WERI-Rb-1 (cell line): ENCODE measurements at places on chromosomes 13 and 19.

- DNase-seq: no peak
These were observed 3.2 kb upstream of the LGALS13 start for GRCh38 chr19:39599116-39599515.

DNA sequence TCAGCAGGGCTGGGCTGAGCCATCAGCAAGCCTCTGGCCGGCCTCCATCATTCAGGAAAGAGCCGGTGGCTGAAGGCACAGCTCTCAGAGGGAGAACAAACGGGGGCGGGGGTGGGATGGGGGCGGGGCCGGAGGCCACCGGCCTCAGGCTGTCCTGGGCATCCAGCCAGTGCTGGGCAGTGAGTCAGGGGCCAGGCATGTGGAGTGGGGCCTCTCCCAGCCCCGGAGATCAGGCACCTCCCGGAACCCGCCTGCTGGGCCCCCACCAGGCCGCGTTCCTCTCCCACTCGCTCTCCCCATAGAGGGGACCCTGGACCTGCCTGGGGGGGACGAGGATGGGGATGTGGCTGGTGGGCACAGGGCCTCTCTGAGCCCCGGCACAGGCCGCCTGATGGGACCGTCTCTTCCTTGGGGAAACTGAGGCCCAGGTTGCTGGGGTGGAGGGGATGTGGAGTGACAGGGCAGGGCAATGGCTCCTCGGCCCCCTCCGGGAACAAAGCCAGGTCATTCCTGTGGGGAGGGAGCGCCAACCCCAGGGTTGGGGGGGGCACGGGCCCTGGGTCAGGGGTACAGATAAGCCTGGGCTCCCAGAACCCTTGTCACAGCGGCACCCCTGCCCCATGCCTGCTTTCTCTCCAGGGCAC lies 12.9 kb downstream of the SPC24 start:
- DNase-seq: no peak

- DNase-seq: no peak
These were observed 16.6 kb upstream of the LRCH1 start for GRCh38 chr13:46536341-46536740.

- DNase-seq: no peak
These were observed 671.0 kb upstream of the SLITRK1 start for GRCh38 chr13:84553227-84553626.

DNA sequence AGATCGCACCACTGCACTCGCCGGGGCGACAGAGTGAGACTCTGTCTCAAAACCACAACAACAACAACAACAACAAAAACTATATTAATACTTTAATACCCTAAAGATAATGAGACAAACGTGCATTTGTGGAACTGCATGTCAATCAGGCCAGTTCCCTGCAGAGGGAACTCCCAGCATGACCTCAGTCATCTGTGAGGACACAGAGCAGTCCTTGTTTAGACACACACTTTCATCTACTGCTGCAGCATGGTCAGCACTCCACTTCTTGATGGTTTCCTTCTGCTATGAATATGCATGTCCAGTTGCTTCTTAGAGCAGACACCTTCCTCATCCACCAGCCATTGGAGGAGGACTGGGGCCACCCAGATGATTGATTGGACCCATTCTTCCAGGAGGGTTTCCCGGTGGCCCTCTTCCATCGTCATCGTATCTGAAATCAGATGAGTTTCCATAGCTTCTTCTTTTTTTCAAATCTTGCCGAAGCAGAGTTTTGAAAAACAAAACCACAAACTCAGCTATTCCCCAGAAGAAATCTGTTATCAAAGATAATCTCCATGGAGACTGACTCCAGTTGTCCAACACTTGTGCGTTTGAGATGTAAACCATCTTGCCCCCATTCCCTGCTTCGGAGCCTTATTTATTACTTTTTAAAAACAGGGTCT lies 26.5 kb downstream of the ZNF607 start:
- no peak for DNase-seq

DNA sequence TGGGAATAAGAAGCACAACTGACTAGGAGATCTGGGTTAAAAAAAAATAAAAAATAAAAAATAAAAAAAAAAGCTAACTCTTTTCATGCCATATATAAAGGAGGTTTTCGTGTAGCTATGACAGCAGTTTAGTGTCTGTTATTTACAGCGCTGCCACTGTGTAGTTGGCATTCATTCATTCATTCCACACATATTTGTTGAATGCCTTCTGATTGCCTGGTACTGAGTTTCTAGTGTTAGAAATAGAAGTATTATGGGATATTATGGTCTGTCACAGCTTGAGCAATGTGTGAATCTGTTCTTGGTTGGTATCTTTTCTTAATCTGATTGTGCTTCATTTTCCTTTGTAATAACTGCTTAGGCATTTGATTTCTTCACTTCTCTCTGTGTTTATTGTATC lies 237.4 kb downstream of the NBEA start:
- no peak for DNase-seq

DNA sequence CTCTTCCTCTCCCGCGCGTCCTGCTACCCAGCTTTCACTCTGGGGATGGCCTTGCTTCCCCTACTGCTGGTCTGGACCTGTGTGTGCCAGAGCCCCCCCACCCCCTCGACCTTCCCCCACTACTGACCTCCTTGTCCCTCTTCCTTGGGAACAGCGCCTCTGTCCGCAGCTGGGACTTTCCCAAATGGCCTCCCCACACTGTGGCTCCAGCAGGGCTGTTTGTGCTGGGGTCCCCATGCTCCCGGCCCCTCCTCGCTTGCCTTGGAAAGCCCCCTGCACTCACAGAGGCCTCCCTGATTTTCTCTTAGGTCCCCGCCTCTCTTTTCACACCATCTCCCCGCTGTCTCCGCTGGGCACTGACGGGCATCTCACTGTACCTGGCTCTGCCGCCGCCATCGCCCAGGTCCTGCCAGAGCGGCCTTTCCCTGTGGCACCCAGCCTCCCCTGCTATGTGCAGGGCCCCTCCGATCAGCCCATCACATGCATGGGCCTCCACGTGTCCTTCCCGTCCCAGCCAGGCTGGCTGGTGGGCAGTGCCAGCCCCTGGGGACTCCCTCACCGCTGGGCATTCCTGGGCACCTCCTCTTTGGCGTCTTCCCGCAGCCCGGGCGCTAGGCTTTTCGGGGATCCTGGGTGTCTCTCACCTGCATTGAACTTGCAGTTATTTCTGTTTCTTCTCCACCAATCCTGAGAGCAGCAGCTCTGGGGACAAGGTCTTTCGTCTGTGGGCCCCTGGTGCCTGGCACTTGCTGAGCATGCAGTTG lies 118.7 kb downstream of the ATP11A start:
- DNase-seq: no peak

DNA sequence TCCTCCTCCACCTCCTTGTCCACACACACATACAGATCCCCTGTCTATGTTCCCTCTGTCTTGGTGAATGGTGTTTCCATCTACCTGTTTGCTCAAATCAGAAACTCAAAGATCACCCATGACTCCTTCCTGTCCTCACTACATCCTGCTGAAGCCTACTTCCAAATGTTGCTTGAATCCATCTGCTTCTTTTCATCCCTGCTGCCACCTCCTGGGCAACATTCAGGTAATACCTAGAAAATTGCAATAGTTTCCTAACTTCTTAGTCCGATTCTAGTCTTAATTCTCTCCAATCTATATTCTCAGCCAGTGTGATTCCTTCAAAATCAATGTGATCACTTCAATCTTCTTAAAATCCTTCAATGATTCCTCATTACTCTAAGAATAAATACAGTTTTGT lies 155.5 kb upstream of the STARD13 start:
- DNase-seq: peak; percentile 23

DNA sequence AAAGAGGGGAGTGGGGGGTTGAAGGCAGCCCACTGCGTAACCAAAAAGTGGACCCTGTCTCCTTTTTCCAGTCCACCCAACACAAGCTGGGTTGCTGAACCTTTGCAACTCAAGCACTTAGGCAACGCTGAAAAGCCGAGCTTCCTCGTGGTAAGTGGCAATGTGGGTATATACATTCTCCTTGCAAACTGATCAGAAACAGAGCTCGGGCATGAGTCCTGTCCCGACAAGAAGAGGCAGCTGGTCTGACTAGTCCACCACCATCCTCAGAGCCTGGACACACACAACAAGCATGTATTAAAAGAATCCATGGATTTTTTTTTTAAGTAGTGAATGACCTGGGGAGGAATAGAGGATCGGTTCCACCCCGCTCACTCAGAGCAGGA lies 240.6 kb upstream of the ZNF507 start:
- no peak for DNase-seq

DNA sequence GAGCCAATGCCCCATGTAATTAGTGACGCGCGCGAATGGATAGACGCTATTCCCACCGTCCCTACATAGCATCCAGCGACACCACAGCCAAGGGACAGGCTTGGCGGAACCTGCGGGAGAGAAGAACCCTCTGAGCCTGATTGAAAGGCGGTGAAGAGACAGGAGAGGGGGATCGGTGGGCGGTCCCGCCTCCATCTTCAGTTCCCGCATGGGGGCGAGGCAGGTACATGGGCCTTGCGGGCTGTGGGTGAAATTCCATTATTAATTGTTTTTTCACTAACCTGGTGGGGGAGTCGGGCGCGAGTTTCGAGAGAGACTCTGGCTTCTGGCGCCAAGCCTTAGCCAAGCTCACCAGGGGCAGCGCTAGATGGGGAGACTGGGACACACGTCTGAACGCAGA lies 8.4 kb upstream of the TEX101 start:
- DNase-seq: no peak

DNA sequence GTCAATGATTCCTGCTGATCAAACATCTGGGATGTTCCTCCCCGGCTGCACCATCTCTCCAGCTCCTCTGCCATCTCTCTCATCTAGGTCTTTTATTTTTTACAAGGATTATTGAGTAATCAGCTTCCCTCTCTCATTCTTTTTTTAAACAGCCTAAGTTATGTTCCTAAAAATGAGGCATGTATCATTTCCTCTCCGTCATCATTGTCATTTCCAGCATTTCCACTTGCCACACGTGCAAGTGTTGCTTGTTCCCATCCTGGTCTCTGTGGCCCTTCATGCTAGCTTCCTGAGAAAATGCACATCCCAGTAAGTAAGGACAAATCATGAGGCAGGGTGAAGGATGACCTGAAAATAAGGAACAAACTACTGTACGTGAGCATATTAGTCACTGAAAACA lies 102.7 kb upstream of the POSTN start:
- DNase-seq: no peak

DNA sequence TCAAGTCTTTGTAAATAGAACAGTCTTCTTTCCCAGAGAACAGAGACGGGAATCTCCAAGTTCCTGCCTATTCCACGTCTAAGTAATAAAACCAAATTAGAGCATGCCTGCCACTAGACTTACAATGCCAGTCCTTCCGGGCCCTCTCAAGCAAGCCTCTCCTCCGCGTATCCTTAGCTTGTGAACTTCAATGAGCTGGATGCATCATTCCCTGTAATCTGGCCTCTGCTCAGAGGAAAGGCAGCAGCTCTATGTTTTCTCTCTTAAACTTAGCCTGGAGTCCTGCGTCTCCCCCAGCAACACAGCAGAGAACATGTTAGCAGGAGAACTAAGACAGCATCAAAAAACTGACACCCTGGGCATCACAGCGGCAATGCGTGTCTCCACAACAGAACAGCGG lies 8.2 kb downstream of the NALCN start:
- DNase-seq: no peak

- DNase-seq: no peak
These were observed 2.2 kb downstream of the CD37 start for GRCh38 chr19:49337267-49338022.

GRCh38 chr13:21967871-21968270 lies 297.0 kb downstream of the FGF9 start:
- no peak for DNase-seq

DNA sequence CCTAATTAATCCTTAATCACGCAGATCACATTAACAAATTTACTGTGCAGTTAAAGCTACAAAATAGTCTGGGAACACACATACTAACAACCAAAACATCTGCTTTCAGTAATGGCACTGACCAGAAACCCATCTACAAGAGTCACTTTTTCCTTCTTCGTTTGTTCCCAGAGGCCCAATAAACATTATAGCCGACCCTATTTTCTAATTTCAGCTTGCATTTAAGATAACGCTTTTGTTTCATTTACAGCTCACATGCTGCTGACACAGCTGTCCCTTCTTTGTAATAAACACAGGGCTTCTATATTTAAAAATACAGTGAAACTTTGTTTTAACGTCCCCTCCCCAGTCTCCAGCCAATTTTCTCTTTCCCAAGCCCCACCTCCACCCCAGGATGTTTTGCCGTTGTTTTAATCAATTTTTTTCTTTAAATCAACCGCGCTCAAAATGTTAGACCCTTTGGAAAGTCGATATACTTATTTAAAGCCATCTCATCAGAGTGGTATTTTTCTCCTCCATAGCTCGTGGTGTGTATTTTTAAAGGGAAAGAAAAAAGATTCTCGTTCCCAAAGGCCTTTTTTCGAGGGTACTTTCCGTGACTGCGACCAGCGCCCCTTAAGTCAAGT lies 1.7 kb upstream of the WBP4 start:
- DNase-seq: no peak

- DNase-seq: no peak
These were observed 147.7 kb downstream of the GGACT start for GRCh38 chr13:100440751-100441425.

DNA sequence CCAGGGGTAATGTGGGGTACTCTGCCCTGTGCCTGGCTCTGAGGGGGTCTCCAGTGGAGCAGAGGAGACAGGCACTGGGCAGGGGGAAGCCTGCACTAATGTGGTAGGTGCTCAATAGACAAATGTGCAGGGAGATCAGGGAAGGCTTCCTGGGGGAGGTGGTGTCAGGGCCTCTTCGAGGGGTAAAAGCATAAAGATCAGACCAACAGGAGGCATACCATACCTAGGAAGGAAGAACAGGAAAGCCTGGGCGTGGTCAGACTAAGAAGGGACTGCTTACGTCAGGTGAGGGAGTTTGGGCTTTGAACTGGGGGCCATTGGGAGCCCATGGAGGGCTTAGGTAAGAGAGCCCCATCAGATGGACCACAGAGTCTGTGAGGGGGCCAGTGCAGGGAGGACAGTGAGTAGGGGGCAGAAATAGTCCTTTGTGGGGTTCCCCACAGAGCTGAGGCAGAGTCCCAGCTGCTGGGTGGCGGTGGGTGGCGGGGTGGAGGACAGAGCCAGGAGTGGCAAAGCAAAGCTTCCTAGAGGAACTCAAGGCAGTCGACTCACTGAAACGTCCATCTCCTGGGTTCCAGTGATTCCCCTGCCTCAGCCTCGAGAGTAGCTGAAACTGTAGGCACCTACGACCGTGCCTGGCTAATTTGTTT lies 8.8 kb downstream of the PRR36 start:
- DNase-seq: no peak

- DNase-seq: no peak
These were observed 157.4 kb downstream of the TNFSF13B start for GRCh38 chr13:108426893-108427292.

DNA sequence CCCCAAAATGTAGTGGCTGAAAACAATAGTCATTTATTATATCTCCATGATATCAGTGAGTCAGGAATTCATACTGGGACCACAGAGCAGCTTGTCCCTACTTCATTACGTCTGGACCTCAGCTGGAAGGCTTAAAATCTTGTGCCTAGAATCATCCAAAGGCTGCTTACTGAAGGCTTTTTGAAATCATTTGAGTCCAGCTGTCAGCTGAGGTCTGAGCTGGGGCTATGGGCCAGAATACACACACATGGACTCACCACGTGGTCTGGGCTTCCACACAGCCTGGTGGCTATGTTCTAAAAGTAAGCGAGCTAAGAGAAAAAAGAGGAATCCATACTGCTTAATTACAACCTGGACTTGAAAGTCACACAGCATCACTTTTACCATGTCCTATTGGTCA lies 209.2 kb downstream of the KCTD12 start:
- DNase-seq: no peak

- no peak for DNase-seq
These were observed 114.9 kb upstream of the WASF3 start for GRCh38 chr13:26442541-26442940.
